ENCODE measurements at places on chromosomes 12 and 14. TPM values are rescaled to one million over a fixed set of nuclear protein-coding genes. Genes with fewer than 3 reads are reported as not detected.
A peak's percentile ranks its signal among the peaks of the same experiment; 100 is the strongest.

- peak; percentile 68 for DNase-seq
These were observed 9.7 kb downstream of the NCOR2 start for GRCh38 chr12:124557518-124558223.

- no peak for DNase-seq
These were observed 78.8 kb downstream of the OSBPL8 start for GRCh38 chr12:76480796-76481195.

DNA sequence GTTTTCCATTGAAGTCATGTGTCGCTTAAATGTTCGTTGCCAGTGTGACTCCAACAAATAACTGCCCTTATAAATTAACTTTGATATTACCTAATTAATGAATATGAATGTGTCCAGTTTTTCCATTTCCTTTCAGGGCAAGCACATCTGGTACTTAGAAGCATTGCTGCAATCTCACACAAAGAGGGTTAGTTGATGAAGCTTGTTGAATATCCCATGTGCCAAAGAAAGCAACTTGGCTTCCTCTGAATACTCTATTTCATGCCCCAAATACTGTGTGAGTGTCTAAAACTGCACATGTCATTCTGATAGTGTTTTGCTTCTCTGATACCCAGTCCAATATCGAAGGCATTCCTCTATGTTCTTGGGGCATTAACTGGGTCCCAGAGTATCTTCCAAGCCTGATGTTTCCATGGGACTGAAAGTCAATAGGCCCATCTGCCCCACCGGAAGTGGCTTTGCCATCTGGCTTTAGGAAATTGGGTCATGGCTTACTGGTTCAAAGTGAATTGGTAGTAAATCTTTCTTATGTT lies 75.8 kb upstream of the CNTN1 start:
- no peak for DNase-seq

The NXPH4 gene
- total RNA-seq: 4.5 TPM

DNA sequence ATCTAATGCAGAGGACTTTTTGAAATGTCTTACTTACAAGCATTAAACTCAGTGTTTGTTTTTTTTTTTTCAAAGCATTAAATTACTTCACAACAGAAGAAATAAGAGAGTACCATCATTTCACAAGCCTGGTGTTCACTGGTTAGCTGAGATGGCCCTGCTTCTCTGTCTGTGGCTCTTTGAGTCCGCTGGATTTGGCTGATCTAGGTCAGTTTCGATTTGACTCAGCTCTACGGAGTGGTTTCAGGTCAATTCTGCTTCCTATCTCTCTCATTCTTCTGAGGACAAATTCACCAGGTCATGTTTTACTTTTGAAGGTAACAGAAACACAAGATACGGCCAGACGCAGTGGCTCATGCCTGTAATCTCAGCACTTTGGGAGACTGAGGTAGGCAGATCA lies 1066.1 kb downstream of the FLRT2 start:
- DNase-seq: no peak

DNA sequence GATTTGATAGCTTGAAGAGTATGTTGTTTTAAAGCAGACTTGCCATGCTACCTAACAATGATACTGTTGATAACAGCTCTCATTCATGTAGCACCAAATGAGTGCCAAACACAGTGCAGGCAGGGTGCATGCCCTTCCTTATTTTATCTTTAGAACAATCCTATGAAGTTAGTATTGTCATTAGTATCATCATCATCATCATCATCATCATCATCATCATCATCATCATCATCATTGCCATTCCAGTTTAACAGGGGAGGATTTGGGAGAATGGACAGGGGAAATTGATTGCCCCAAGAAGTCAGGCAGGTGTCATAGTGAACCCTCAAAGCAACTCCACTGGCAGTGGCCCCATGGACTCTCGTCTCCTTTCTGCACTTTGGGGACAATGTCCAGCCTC lies 734.9 kb downstream of the VRK1 start:
- DNase-seq: no peak

The NRXN3 gene
- 1.6 TPM for total RNA-seq

DNA sequence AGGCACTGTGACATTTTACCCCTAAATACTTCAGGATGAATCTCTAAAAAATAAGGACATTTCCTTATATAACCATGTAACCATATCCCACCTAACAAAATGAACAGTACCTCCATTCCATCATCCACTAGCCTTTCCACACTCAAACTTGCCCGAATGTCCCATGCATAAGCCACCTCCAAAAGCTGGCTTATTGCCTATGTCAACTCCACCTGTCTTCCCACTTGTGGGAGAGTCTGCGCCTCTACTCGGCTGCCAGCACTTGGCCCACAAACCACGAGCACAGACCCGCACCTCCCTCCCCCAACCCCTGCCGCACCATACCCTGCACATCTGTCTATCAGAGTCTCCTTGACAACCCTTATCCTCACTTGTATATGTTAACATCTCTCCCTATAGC lies 165.8 kb downstream of the CALM1 start:
- no peak for DNase-seq
